ENCODE measurements at places on chromosomes 2 and 18. TPM values are rescaled to one million over a fixed set of nuclear protein-coding genes. Genes with fewer than 3 reads are reported as not detected.

DNA sequence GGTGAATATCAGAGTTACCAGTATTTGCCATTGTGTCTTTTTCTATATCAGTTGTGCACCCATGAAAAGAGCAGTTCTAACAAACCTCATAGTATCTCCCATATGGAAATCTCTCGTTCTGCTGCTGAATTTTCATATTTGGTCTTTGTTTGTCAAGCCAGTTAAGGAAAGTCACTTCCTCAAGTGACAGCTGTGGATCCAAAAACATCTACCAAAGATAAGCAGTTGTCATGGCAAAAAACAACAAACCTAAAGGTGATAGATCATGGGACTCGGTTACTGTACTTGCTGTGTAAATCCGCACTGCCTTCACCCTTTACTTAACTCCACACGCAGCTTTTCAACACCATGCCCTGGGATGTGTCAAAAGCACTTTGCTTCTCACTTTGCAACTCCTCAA is 17.3 kb downstream of the BMP10 start:
- DNase-seq = no peak

DNA sequence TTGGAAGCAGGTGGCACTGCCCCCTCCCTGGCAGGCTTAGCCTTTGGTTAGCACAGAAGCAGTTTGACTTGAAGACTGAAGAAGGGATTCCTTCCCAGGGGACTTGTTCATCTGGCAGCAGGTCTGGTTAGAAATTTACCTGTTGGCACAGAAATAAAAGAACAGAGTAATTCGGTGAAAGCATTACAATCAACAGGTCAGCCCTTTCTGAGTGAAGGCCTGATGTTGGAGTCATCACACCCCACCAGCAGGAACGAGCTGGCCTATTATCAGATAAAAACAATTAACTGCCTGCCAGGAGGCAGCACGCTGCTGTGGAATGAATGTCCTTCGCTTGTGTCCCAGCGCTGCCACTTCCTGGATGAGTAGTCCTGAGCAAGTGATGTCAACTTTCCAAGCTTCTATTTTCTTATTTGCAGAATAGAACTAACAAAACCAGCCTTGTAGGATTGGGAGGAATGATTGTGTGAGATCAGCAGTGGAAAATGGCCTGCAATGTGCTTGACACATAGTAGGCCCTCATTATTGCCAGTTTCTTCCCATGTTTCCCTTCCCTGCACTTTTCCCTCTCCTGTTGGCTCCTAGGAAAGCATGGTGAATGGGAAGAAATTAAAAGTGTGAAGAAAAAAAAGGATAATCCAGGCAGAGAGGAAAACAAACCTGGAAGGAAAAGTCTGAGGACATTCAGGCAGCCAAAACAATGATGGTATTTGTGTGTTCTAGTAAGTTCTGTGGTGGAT is 29.0 kb downstream of the LGALSL start:
- DNase-seq = no peak

DNA sequence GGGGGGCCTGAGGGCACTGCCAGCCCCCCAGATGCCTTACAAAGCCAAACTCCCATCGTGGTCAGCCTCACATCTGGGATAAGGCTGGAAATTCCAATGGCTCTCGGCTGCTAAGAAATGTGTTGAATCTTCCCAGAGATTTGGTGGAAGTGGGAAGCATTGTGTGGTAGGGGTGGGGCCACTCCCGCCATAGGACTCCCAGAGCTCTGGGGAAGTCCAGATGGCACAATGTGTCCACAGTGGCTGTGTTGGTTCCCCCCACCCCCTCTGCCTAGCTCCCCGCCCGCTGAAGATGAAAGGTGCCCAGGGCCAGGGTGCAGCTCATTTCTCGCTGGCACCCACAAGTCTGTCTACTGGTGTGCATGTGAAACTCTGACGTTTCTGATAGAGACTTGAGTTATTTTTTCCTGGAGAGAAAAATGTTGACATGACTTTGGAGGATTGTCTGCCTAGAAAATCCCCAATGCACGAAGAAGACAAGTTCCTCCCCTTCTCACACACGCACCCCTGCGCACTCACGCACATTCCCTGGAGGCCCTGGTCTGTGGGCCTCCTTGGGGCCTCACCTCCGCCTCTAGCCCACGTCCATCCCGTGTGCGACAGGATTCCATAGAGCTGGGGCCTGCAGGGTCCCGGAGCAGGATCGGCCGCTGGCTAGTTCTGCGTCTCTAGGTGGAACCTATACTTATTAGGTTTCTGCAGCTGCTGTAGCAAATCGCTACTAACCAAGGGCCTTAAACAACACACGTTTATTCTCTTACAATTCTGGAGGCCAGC is 199.1 kb downstream of the ZFP36L2 start:
- DNase-seq = no peak

GRCh38 chr2:215929602-215930335 is 83.6 kb downstream of the MREG start:
- no peak for DNase-seq

DNA sequence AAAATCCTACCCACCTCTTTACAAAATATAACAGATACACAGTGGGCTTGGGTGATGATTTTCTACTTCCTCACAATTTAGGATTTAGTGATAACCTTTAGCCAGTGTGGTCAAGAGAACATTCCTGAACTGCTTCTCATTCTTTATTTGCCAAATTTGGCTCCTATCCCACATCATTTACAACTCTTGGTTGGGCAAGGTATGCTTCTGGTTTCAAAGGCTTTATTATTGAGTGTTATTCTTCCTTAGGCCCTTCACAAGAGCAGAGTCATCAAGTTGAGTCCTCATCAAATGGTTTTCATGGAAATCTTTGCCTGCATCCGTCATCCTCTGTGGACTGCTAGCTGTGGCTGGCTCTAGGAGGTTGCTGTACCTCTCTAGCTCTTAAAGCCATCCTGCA is 472.0 kb upstream of the ETAA1 start:
- no peak for DNase-seq

GRCh38 chr18:58603375-58604067 is 25.4 kb downstream of the ALPK2 start:
- peak; percentile 34 for DNase-seq

DNA sequence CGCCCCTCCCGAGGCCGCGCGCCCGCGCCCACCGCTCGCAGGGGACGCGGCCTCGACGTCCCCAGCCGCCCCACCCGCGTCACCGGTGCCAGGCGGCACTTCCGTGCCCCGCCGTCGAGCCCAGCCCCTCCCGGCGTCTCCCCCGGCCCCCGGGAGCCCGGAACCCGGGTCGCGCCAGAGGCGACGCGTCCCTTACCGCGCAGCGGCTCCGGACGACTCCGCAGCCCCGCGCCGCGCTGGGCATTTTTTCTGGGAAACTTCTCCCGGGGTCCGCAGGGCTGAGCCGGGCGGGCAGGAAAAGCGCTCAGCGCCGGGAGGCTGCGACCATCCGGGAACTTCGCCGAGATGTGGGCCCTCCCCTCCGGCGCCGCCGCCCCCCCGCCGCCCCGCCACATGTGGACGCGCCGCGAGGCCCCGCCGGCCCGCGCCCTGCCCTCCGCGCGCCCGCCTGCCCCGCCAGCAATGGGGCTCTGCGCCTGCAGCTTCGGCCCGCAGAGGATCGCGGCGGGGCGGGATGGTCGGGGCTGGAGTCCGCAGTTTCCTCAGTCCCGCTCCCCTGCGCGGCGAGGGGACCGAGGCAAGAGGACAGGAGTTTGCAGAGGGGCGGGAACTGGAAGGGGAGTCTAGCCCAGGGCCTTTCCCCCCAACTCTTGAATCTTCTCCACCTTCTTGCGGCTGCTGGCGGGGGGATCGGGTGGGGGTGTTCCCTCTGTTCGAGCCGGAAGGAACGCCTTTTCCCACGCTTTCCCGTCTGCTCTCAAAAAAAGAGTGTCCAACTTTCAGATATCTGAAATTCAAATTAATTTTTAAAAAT is 81.5 kb downstream of the CHRNA1 start:
- DNase-seq = peak; percentile 89

DNA sequence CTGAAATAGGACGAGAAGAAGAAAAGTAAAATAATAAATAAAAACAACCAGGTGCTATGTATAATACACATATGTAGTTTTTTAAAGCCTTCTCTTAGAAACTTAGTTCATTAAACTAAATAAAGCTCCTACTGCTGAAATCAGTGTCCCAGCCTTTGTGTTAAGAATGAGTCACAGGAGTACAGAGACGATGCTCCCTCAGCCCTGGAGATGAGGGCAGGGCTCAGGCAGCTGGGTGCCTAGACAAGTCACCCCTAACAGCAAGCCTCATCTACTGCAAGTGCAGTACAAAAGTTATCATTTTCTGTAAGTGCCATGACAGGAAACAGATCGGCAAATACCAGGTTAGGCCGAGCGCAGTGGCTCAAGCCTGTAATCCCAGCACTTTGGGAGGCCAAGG is 18.2 kb downstream of the KIDINS220 start:
- no peak for DNase-seq

- DNase-seq = no peak
Observed at GRCh38 chr2:219269362-219270054, 9.7 kb upstream of the DNAJB2 start.

GRCh38 chr2:165114346-165114939 is 89.4 kb downstream of the SCN3A start:
- peak; percentile 17 for DNase-seq

DNA sequence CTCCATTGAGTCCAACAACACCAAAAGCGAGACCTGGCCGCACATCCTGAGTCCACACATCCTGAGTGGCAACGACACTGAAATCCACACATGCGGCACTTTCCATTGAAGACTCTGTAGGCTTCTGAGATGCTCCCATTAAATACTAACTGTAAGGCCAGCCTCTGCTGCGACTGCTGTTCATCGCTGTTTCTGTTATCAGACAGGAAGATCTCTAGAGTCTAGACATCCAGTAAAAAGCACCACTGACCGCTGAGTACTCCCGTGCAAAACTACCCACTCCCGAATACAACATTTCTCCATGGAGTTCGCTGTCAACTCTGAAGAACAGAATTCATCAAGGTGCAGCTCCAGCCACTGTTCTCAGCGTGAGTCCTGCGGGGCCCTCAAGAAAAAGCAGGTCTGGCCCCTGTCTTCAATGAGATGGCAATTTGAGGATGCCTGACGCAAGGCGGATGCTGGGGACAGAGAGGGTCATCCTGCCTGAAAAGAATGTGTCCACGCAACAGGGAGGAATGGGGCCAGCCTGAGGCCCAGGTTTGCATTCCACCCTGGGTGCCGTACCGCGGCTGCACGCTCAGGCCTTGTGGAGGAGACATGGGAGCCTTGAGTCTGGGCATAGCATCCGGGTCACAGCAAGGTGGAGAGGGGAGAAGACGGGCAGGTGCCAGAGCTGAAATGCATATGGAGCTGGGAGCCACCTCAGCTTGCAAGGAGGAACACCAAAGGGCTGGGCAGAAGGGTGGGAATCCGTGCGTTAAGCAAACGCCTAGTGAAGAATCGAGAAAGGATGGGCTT is 61.9 kb downstream of the ZNF516 start:
- no peak for DNase-seq

DNA sequence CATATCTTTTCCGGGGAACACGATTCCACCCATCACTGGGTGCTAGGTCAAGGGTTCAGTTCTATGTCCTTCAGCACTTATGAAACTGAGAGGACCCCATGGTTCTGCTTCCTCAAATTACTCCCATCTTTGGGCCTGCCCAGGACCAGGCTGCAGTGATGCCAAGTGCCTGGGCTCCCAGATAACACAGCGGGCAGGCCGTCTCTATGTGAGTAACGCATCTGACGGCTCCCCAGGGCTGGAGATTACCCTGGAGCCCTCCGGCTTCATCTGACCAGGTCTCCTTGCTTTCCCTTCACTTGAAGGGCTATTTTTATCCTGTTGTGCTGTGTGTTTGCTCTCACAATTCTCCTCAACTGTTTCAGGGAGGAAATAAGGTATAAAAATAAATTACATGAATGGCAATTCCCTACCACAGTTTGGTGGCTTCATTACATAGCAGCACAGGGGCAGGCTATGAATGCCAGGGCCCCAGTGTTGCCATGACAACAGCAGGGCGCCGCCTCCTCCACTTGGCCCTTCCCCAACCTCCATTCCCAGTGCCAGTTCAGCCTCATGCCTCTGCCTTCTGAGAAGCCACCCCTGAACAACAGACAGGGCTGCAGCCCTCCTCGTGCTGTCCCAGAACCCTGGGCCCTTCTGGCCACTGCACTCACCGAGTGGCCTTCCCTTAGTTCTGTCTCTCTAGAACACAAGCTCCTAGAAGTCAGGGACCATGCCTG is 25.4 kb upstream of the TMEM131 start:
- DNase-seq = no peak

DNA sequence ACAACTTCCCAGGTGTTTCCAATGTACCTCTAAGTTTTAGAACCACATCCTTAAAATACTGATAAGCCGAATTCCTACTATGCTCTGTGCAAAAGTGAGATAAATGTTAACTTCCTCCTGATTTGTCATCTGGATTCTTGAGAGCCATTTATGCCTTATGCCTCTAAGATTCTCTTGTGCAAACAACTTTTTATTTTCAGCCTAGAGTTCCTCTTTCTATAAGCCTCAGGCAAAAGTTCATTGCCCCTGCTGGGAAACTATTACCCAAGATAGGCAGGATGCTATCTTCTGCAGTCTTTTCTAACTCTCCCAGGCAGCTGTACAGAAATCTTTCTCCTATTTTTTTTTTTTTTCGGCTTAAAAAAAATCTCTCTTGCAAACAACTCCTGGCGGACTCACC is 216.1 kb downstream of the KCNJ3 start:
- peak; percentile 53 for DNase-seq

GRCh38 chr18:5294457-5295230 is 882 bp downstream of the ZBTB14 start:
- peak; percentile 79 for DNase-seq

DNA sequence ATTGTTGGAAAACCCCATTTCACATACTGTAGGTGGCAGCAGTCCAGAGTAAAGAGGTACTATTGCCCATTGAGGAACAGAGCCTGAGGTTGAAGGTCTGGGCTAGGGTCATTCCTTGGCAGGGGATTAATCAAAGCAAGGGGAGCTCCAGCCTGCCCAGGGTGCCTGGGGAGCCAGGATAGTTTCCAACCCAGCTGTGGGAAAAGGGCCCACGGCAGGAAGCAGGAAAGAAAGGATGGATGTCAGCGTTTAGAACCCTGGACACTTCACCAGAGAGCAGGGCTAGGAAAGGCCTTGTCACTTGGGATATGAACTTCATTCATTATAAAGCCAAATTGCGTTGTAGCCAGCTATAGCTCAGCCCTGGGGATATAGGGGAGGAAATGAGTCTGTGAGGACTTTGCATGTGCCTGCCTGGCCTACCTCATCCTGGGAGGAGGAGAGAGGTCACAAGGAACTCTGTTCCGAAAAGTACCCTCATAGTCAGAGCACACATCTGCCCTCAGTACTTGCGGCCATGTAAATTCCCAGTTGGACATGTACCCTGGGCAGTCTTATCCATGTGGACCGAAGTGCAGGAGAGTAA is 140.2 kb upstream of the COPS8 start:
- no peak for DNase-seq

- DNase-seq = no peak
Observed at GRCh38 chr18:75897386-75897785, 469.9 kb upstream of the SMIM21 start.

GRCh38 chr2:25252291-25253152 is 84.1 kb upstream of the POMC start:
- peak; percentile 97 for DNase-seq

ZNF521 gene
- total RNA-seq = 67.1 TPM

LYPD1 gene
- 6.1 TPM for total RNA-seq

SOX11 gene
- total RNA-seq = 13.2 TPM

COL5A2 gene
- 787 TPM for total RNA-seq

LNPK gene
- 40.6 TPM for total RNA-seq

CCDC141 gene
- 76.1 TPM for total RNA-seq

VAMP8 gene
- 9.8 TPM for total RNA-seq

MGAT4A gene
- total RNA-seq = 7.5 TPM

All from muscle of leg (tissue), 16 donors.